ENCODE measurements at places on chromosomes 4 and X.

DNA sequence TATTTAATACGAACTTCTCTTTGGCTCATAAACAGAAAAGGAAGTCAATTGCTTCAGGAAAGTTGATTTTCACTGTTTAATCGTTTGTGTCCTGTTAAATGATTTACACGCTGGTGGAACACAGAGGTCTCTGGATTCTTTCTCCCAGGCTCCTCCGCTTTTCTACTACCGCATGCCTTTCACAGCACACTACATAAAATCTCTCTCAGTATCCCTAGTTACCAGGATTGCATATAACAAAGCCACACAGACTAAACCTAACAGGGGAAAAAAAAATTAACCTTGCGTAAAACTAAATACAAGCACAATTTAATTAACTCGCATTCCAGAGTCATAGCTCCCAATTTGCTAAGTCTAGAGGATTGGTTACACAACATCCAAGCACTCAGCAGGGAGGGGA is 133.9 kb downstream of the CORIN start:
- DNase-seq: no peak

DNA sequence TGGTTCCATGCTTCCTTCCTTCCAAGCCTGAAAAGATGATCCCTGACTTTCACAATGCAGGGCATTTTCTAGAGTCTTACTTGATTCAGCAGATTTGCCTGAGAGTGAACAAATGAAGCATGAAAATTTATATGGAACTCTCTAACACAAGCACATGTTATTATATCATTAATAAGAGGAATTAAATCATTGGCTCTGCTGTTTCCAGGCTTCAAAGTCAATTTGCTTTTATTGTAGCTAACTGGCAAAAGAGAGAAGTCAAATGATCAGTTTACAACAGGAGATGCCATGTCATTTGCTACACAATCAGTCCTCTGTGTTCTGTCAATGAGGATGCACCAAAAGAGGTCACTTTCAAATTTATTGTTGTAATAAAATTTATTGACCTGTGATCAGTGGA is 101.5 kb upstream of the UGT8 start:
- no peak for DNase-seq

GRCh38 chr4:42083816-42084215 is 68.6 kb downstream of the BEND4 start:
- no peak for DNase-seq

- DNase-seq: no peak
Observed at GRCh38 chr4:25702848-25703247, 47.2 kb downstream of the SLC34A2 start.

GRCh38 chr4:17497890-17498523 is 13.9 kb downstream of the QDPR start:
- DNase-seq: no peak

DNA sequence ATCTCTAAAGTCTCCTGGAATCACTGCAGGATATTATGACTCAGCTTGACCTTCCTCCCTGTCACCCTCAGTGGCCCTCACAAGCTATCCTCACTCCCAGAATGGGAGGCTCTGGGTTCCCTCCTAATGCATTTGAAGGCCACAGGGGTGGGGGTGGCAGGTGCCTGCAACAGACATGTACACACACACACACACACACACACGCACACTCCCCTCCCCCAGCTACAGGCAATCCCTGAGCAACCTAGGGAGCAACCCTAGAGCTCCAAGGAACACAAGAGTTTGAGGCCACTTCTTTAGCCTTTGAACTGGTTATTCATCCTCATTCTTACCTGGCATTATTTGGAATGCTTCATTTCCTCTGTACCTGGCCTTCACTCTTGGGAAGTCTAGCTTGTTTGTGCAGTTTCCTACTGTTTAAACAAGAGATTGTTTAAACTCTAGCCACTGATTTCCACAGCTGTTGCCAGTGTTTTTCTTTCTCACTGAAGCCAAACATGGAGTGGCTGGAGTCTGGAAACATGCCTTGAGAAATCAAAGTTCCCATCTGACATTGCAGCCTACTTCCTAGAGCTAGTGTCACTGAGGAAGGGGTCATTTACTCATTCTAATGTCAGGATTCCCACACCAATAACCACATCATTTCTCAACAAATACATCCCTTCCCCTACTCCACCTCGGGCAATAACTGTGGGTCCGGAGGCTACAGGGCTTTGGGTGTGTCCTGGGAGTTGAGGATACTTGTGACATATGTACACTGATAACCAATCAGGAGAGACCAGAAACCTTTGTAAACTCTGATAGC is 37.7 kb downstream of the MAOA start:
- DNase-seq: no peak
